ENCODE measurements at places on chromosomes 13 and 19.

GRCh38 chr13:57558051-57558467, 73.5 kb upstream of the PCDH17 start:
- no peak for DNase-seq

DNA sequence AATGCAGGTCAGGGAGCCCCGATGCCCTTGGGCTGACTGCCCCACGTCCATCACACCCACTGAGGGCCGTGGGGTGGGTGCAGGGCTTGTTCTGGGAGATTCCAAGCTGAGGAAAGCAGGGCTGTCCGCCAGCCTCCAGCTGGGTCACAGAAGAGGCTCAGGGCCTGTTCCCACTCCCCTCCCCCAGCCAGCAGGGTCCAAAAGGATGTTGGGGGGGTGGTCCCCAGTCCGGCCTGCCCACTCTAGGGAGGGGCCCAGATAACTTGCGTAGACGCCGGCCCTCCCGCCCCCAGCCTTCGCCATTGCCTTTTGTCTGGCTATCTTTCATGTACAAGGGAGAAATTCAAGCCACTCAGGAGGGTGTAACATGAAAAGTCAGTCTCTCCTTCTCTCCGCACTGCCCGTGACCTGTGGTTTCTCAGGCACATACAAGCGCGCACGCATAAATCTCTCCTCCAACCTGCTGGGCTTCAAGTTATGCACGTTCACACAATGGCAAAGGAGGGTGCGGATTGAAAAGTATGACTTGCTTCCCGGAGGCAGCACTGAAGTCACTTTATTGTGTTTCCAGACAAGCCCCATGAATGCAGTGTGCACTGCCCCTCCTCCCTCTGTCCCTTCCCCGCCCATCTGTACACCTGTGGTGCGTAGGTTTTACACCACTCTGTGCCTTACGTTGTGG, 20.2 kb downstream of the CARM1 start:
- no peak for DNase-seq

GRCh38 chr13:97446448-97446847, 12.5 kb downstream of the RAP2A start:
- DNase-seq: no peak

DNA sequence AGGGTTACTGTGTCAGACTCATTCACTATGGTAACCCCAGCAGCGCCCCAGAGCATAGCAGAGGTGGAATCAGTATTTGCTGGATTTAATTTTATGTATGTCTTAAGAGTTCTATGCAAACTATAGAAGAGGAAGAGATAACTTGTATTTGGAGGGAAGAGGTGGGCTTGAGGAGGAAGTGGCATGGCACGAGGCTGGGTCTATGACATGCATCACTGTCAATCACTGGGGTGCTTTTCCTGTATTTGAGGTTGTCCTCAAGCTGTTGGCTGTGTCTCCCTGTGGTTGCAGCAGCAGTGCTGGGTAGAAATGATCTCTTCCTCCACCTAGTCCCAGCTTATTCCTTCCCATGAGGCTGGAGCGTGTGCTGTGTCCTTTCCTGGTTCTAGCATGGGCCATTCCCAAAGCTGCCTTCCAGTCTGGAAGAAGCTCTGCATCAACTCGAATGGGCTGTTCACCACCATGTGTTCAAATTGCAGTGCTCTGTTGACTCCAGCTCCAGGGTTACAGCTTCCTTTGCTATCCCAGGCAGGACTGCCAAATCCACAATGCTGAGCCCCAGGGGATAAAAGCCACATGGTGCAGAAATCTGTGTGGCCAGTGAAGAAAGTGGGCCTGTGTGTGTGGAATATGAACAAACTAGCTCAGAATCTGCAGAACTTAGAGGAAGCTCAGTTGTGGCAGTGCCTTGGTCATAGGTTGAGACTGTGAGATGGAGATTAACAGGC, 73.1 kb upstream of the MTIF3 start:
- DNase-seq: no peak

DNA sequence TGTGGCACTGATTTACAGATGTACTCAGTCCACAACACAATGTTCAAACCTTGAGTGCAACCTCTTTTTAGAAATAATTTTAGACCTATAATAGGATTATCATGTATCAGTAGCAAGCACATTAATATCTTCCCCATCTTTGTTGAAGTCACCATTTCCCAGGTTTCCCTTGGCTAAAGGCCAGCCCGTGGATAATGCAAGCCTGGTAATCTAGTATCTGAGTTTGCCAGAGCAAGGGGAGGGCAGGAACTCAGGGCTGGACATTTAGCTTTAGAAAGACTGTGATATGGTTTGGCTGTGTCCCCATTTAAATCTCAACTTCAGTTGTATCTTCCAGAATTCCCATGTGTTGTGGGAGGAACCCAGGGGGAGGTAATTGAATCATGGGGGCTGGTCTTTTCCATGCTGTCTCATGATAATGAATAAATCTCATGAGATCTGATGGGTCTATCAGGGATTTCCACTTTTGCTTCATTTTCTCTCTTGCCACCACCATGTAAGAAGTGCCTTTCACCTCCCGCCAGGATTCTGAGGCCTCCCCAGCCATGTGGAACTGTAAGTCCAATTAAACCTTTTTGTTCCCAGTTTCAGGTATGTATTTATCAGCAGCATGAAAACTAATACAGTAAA, 37.7 kb downstream of the SLC6A16 start:
- DNase-seq: no peak

DNA sequence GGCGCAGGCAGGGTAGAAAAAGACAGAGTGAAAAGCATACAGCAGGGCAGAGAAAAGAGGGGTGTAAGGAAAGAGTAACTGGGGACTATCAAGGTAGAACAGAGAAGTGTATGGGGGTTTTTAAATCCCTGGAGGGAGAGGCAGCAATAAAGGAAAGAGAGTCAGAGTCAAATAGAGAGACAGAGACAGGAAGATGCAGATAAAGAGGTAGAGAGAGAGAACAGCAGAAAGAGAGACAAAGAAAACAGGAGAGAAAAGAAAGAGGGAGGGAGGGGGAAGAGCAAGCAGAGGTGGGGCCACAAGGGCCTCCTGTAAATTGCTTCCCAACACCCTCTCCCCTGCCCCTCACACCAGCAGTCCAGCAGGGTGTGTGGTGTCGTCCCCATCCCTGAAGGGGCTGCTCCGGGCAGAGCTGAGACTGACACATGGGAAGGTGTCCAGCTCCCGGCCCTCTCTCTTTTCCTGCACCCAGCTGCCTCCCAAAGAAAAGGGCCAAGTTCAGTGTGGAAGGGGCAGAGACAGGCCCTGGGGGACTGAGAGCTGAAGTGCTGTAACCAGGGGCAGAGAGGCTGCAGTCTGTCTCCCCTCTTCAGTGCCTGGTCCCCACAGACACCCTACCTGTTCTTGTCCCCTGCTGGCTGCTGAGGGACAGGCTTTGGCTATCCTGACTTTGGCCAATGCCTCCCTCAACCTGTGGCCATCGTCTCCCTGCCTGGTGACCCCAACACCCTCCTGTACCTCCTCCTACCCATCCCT, 17.4 kb upstream of the POU2F2 start:
- DNase-seq: no peak

GRCh38 chr13:114311387-114311786, 2.9 kb upstream of the CHAMP1 start:
- no peak for DNase-seq

DNA sequence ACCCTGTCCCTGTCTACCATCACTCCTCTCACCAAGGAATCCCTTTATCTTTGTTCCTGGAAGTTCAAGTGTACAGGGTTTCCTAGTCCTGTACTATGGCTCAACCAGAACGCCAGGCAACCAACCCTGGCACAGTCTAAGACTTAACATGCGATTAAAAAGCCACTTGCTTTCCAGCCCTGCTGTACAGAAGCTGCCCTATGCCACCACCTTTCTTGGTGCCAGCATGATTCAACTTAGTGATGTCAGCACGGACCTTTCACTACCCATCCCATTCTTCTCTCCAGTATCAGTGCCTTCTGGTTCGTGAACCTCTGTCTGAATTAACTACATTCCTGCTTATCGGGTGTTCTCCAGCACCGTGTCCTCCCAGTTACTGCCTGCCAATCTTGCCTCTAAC, 151.1 kb downstream of the KLF12 start:
- no peak for DNase-seq

Data from AG08396 (cell line).